Hematopoietic multipotent progenitor cell treated with erythropoietin and hydrocortisone succinate and interleukin-3 and kit ligand, for 17 days (in vitro differentiated cells): ENCODE measurements at places on chromosomes 1 and 21.

DNA sequence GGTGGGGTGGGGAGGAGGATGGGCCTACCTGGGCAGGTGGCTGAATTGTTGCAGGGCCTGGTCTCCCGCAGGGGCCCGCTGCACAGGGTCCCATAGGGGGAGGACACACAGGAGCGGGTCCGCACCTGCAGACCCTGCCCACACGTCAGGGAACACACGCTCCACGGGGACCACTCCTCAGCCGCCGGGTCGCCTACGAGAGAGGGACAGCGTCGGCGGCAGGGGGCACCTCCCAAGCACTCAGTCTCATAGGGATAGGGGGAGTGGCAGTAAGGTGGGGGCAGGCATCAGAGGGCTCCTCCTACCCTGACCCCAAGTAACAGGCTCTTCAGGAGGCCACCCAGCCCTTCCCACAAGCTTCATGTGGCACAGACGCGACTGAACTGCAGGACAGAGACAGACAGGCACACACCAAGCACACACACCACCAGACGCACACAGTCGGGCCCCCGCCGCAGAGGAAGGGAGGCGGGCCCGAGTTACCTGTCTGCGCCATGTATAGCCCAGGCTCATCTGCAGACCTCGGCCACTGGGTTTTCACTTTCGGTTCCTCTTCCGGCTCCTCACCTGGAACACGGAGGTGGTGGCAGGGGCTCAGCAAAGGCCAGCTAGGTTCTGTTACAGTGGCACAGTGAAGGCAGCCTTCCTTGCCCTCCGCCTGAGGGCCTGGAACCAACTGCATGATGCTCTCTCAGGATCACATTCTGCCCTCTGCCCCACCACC lies 19.8 kb downstream of the ADGRB2 start:
- no peak for DNase-seq

GRCh38 chr1:62058956-62059355 lies 135.7 kb upstream of the L1TD1 start:
- no peak for DNase-seq

DNA sequence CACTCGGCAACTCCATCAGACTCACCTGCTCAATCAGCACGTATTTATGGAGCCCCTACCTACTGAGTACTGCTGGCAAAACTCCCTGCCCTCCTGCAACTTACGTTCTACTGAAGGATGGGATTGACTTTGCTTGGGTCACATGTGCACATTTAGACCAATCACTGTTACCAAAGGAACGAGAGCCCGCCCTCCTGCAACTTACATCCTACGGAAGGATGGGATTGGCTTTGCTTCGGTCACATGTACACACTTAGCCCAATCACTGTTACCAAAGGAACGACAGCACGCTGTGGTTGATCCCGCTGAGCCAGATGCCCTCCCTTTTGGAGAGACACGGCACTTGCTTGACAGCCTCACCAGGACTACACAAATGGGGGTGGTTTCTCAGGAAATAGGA lies 46.0 kb downstream of the UBIAD1 start:
- DNase-seq, result no peak

DNA sequence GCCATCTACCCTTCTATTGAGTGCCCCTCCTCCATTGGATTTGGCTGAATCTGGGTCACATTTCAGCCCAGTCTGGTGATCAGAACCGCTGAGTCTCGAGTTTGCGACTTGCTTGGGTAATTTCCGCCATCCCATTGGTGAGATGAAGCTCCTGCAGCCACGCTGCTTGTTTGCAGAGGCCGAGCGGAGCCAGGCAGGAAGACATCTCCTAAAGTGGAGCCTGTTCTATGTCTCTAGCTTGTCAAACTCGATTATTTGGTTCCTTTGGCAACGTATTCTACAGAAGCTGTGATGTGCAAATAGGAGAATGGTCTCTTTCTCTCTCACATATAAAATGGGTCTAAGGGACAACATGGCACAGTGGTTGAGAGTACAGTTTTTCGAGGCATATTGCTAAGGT lies 206.8 kb upstream of the PLXNA2 start:
- no peak for DNase-seq

- DNase-seq, result peak; percentile 92
These were observed 5.1 kb upstream of the LAMTOR5 start for GRCh38 chr1:110412576-110412975.

- no peak for DNase-seq
These were observed 295.2 kb downstream of the DISC1 start for GRCh38 chr1:231921646-231922345.

GRCh38 chr1:1058921-1059493 lies 15.1 kb downstream of the RNF223 start:
- DNase-seq, result no peak

DNA sequence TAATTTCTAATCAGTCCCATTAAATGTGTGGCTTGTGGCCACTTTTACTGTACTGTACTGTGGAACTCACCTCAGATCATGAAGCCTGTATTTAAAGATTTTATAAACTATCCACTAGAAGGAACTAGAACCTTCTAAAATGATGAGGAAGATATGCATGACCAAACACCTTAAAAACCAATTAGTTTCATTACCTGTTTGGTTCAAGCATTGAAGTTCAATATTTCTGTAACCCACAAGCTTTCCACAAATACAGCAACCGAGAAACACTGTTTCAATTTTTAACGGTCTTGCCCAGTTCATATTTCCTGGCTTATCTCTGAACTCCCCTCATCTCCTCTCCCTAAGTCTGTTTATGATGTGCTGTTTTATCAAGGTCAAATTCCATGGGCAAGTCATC lies 264.3 kb upstream of the PLD5 start:
- no peak for DNase-seq

- no peak for DNase-seq
These were observed at the start of gene DDR2 for GRCh38 chr1:162632217-162632666. TSS of gene DDR2 (plus strand) at chr1:162632464. CDS start at chr1:162719064, 86,600 bp downstream.

DNA sequence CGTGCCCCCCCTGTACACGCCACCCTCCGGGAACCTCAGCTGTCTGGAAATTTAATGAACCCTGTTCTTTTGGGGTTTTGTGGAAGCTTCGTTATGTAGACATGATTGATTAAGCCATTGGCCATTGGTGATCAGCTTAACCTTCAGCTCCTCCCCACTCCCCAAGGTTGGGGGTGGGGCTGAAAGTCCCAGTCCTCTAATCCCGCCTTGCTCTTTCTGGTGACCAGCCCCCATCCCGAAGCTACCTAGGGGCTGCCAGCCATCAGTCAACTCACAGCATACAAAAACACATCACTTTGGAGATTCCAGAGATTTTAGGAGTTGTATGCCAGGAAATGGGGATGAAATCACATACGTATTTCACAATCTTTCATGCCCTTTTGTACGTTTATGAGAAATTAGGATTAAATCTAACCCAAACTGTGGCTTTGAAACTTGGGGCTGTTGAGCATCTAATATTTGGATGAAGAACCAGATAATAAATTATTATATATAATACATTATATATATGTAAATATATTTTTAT lies 52.3 kb downstream of the BACE2 start:
- no peak for DNase-seq

GRCh38 chr1:241834733-241835377 lies 13.1 kb upstream of the EXO1 start:
- DNase-seq, result no peak

DNA sequence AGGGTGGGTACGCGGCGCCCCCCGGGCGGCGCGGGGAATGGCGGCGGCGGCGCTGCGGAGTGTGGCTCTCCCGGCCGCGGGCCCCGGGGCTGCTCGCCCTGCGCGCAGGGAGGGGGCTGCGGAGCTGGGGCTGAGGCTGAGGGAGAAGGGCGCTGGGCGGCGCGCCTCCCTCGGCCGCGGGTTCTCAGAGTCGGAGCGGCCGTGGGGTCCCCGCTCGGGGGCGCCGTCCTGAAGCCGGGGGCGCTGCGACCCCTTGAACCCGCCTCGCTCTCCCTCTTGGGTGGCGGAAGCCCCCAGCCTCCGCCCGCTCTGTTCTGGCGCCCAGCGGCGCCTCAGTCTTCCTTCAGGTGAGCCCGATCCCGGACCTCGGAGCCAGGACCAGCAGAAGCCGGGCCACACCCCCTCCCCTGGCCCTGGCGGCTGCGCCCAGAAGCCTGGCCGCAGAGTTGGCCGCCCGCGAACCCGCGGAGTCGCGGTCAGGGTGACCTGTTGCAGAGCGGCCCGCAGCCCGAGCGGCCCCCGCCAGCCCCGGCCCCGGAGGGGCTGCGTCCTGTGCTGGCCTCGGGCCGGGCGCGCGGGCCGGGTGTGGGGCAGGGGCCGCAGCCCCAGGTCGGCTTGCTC lies 532 bp downstream of the RALGPS2 start:
- peak; percentile 33 for DNase-seq

- DNase-seq, result no peak
These were observed 106.3 kb downstream of the TGFB2 start for GRCh38 chr1:218451415-218451814.

DNA sequence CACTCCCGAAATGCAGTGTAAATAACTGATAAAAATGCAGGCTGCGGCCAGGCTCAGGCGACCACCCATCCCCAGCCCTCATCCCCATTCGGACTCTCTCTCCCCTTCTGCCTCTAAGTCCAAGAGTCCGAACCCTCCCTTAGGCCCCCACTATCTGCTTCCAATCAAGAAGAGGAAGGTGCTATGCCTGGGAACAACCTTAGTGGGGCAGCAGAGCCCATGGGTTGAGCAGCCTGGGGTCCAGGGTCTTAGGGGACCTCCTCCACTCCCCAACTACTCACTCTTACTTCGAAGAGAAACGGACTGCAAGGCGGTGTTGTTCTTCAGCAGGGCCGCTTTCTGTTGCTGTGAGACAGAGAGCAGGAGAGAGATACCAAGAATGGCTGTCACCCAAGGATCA lies 12.2 kb downstream of the ARHGEF2 start:
- peak; percentile 34 for DNase-seq
